ENCODE measurements at places on chromosomes 11 and 22.
A peak's percentile ranks its signal among the peaks of the same experiment; 100 is the strongest.

DNA sequence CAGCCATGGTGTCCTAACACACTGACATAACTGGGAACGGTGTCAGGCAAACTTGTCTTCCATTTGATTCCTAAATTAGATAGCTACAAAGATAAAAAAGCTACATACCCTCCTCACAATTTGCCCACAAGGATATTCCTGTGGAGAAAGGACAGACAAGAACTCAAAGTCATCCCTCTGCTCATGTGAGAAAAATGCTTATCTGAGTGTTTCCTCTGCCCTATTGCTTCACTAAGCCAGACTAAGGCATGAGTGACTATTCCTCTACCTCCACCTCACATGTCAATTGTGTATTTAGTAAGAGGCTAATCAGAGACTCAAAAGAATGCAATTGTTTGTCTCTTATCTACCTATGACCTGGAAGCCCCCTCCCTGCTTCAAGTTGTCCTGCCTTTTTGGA is 247.7 kb downstream of the DDX10 start:
- no peaks in the 10 kb centered on the region for H3K4me1 ChIP-seq
- no peak for DNase-seq
- H3K27ac ChIP-seq, result no peak overlapping the region
- H3K4me3 ChIP-seq, result no peak overlapping the region

GRCh38 chr11:503179-503981 is 3.7 kb downstream of the RNH1 start:
- no peaks in the 10 kb centered on the region for H3K27me3 ChIP-seq
- H3K27ac ChIP-seq, result peak overlapping the region; percentile 70

- peaks cover 17% of the 10 kb centered on the region for H3K4me1 ChIP-seq
- DNase-seq, result peak; percentile 82
Measured at GRCh38 chr11:2837096-2837601, 48.4 kb downstream of the CDKN1C start.

DNA sequence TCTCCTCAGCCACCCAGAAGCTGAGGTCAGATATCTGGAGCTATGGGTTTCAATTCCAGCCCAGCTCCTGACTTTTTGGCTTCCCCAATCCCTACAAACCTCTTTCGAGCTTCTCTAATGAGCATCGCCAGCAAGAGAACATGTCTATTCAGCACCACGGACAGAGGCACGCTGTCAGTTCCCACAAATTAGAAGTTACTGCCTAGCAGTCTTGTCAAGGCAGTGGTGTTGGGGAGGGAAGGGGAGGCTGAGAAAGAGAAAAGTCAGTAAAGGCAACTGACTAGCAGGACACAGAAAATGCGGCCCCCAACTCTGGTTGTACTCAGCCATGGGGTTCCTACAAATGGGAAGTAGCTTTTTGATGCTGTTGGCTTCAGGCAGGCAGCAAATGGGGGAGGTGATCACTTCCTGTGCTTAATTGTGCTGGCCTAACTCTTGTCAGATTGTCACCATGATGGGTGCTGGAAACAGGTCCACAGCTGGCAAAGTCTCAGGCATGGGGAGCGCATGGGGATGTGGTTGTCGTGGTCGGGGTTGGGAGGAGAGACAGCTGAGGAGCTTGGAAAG is 205.9 kb downstream of the ST3GAL4 start:
- H3K36me3 ChIP-seq, result no peaks in the 10 kb centered on the region
- no peaks in the 10 kb centered on the region for H3K27me3 ChIP-seq
- DNase-seq, result peak; percentile 89
- H3K4me3 ChIP-seq, result no peak overlapping the region
- no peak overlapping the region for H3K27ac ChIP-seq

DNA sequence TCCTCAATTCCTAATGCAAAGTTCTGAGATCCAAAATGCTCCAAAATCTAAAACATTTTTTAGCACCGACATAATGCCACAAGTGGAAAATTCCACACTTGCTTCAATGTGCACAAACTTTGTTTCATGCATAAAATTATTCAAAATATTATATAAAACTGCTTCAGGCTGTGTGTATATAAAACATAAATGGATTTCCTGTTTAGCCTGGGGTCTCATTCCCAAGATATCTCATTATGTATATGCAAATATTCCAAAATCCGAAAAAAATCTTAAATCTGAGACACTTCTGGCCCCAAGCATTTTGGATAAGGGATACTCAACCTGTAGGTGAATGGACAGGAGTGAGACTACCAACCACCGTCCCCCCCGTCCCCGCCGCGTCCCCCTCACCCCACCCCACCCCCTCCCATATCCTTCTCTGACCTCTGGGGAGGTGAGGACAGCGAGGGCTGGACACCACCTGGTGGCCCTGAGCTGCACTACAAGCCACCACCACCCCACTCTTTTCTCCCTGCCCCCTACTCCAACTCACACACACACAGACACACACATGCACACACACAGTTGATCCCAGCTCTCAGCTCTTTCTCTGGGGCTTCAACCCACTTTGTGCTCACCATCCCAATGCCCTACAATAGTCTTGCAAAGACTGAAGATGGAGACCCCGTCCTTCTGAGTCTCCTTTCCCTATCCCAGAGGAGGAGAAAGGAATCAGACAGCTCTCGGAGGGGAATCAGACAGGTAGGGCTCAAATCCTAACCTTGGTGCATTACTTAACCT is 101.0 kb downstream of the PDE2A start:
- peaks cover 42% of the 10 kb centered on the region for H3K27me3 ChIP-seq
- no peaks in the 10 kb centered on the region for H3K36me3 ChIP-seq
- H3K27ac ChIP-seq, result no peak overlapping the region
- DNase-seq, result no peak
- H3K4me3 ChIP-seq, result no peak overlapping the region
- H3K4me1 ChIP-seq, result peaks cover 8% of the 10 kb centered on the region

DNA sequence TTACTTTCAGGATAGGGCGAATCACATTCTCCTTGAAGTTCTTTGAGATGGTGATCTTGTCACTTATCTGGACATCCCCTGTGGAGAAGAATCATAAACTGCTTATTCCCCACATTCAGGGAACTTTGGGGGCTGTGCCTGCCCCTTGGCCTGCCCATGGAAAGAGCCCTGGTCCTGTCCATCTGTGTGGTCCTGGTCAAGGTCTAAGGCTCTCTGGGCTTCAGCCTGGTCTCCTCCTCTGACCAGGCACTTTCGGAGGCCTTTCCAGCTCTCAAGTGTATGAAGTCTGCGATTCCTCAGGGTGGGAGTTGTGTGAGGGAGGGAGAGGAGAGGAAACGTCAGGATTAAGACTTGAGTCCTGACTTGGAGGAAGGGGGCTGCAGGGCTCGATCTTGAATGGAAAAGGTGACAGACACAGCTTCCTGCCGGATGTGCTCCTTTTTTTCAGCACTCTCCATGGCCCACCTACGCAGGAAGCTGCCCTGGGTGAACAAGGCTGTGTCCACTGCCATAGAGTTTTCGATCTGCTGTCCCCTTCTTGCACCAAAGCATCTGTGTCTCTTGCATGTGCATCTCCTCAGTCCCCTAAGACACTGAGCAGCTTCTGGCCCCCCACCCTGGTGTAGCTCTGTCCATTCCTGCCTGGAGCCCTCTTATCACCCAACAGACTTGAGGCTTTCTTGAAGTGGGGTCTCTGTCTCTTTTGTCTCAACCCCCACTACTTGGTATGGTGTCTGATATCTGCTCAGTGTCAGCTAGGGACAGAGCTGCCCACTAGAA is 50.8 kb upstream of the PHOX2A start:
- no peak for DNase-seq
- no peaks in the 10 kb centered on the region for H3K4me1 ChIP-seq
- no peaks in the 10 kb centered on the region for H3K27me3 ChIP-seq
- peaks cover 79% of the 10 kb centered on the region for H3K36me3 ChIP-seq

GRCh38 chr22:36701965-36702621 is 1.5 kb downstream of the CACNG2 start:
- peaks cover 57% of the 10 kb centered on the region for H3K27me3 ChIP-seq
- H3K36me3 ChIP-seq, result no peaks in the 10 kb centered on the region
- DNase-seq, result no peak
- H3K27ac ChIP-seq, result no peak overlapping the region
- no peak overlapping the region for H3K4me3 ChIP-seq

All from stomach (tissue), 19 donors.